ENCODE measurements at places on chromosomes 2 and 18. TPM values are rescaled to one million over a fixed set of nuclear protein-coding genes. Genes with fewer than 3 reads are reported as not detected.

DNA sequence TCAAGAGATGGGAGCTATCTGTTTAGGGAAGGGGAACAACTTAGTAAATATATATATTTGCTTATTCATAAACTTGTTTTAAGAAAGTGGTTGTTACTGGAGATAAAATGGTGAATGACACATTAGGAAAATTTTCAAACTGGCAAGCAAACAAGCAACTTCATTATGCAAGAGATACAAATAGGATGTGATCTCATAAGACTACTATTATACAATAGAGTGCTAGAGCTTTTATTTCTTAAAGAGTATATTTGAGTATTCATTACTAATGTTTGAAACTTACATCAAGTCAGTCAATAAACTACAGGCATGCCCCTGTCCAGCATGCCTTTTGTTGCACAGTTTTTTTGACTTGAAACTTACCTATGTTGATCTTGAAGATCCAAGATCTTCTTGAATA is 355.2 kb upstream of the KCNJ3 start:
- DNase-seq, result no peak

DNA sequence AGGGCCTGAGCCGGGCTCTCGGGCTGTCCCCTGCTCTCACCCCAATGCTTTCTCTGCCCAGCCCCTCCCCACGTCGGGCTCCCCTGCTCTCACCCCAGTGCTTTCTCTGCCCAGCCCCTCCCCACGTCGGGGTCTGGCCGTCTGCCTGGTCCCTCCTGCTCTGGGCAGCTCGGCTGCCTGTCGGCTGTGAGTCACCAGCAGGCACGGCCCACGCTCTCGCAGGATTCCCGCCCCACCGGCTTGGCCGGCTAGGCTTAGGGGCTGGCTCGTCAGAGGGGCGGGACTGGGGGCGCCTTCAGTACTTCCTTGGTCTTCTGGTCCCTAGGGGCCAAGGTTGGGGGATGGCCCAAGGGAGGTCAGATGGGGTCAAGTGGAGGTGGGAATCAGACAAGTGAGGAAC is 3.3 kb downstream of the BOK start:
- no peak for DNase-seq

DNA sequence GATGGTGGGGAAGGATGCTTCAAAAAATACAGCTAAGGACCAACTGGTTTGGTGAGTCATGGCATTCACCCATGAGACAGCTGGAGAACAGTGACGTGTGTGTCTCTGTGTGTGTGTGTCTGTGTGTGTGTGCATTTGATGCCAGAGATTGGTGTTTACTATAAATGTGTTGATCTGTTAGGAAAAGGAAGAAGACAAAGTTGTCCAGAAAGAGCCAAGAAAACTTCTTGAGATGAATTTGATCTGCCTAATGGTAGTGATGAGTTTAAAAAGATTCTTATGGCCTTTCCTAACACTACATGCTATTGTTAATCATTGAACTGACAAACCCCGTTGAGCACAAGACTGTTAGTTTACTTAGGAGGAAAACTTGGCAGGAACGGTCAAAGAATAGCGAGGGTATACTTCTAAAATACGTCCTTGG is 36.4 kb upstream of the IL1R1 start:
- DNase-seq, result no peak

The IL36B gene
- total RNA-seq, result not detected

DNA sequence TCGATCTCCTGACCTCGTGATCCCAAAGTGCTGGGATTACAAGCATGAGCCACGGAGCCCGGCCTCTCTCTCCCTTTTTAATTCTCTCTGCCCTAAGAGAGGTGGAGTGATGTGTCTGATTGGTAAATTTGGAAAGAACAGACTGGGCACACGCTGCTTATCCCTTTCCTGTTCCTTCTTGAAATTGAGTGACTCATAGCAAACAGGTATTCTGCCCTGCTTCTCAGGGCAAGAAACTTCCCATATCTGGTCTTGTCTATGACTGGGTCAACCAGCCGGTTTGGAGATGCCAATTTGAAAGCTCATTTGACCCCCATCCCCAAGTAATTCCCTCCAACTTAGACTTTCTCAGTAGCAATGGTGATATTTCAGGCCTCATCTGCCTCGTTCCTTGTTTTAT is 15.0 kb downstream of the LYPD1 start:
- no peak for DNase-seq

DNA sequence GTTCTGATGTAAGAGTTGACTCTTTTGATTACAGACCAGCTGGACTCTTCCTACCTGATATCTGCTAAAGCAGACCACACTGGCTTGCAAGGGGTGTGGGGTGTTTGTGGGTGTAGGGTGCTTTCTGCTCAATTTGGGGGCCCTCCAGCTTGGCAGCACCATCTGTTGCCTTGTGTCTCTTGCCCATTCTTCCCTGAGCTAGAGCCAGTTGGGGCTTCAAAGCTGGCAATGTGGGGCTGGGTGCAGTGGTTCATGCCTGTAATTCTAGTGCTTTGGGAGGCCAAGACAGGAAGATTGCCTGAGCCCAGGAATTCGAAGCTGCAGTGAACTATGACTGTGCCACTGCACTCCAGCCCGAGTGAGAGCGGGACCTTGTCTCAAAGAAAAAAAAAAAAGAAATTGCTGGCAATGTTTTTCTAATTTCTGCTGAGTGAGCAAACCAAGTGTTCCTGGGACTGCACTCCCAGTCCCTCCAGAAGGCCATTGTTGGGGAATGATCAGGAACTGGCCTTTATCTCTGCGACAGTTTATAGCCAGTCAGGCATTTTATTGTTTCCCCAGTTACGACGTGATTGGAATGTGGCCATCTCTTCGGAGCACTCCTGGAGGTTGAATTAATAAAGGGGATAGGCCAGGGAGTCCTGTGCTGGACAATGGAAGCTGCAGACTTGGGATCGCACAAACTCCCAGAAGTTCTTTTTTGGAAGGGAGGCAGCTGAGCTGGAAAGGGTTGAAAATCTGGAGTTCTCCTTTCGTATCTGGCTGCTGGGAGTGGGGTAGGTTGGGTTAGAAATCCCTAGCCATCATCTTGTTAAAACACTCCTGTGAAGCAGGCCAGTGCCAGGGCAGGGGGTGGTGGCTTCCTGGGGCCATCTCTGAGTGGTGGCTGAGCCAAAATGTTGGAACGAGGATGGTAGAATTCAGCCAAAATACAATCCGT is 57.2 kb downstream of the LIPG start:
- DNase-seq, result no peak

The EHD3 gene
- 3.2 TPM for total RNA-seq

GRCh38 chr2:200350850-200351285 is 44.4 kb downstream of the SPATS2L start:
- DNase-seq, result no peak

GRCh38 chr2:53843595-53843994 is 16.2 kb downstream of the GPR75 start:
- DNase-seq, result no peak

GRCh38 chr2:36452260-36452659 is 96.7 kb downstream of the CRIM1 start:
- DNase-seq, result no peak

DNA sequence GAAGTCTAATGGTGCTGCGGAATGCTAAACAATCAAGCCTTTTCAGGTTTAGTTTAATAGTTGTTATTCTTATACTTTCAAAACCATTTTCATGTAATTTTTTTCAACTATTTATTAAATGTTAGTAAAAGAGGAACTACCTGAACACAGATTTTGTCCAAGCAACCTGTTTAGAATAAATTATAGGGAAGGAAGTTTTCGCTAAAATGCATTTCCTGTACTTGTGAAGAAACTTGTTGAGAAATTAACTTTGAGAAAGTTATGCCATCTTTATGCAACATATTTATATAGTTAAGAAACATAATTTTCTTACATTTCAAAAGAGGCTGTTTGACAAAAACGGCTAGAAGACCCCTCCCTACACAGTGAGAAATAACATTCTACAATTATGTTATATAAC is 16.6 kb downstream of the MAP4K4 start:
- no peak for DNase-seq

- no peak for DNase-seq
These were observed 30.4 kb upstream of the FN1 start for GRCh38 chr2:215466097-215466909.

GRCh38 chr2:15383695-15384350 is 177.3 kb downstream of the NBAS start:
- no peak for DNase-seq

DNA sequence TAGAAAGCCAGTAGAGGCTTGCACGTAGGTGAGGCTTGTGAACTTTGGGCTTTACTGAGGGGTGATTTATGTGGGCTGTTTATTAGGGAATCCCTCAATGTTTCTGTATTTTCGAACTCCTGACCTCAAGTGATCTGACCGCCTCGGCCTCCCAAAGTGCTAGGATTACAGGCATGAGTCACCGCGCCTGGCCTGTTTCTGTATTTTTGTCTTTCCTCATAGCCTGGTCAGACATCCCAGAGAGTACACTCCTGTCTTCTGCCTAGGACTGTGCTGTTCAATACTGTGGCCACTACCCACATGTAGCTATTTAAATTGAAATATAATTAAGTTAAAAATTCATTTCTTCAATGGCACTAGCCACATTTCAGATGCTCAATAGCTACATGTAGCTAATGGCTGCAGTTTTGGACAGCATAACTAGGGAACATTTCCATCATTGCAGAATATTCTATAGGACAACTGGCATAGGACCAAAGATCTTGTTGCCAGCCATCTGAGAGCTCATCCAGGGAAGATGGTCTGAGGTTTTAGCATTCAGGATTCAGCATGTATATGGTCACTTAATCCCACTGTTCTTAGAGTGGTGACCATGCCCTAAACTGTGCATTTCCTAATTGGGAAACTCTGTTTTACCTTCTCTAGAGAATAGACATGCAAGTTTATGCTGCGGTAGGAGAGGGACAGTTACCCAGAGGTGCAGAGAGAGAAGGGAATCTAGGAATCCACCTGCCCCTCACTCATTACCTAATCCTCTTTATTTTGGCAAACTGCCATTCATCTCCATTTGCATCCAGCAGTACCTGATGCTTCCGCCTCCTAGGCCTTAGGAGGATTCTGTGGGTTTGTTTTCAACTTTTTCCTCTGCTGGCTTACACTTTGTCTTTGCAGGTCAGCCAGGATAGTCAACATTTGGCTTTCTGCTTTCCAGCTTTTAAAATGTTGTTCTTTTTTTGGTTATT is 64.4 kb downstream of the LCLAT1 start:
- no peak for DNase-seq

The SERPINB4 gene
- total RNA-seq, result not detected

- DNase-seq, result no peak
These were observed 33.8 kb upstream of the COPS8 start for GRCh38 chr2:237051861-237052260.

DNA sequence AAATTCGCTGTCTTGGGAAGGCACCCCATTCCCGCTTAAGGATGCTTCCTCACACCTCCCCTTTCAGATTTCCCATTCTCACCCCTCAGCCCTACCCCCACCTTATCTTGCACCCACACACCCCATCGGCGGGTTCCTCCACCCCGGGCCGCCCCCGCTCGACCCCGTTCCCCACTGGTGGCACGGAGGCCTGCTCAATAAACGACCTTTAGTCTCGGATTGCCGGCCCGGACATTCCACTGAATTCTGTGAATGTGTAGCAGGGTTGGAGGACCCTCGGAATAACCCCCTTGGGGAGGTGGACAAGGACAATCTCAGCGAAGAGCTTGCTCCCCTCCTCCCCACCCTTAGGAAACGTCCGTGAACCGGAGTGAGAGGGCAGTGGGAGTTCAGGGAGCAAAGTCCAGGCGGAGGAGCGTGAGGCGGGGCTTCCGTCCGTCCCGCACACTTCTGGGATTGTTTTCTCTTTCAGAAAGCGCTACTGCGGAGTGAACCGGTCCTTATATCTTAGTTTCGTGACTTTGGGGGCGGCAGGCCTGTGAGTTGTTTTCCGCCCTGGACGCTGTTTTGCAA is 2.8 kb upstream of the LBX2 start:
- no peak for DNase-seq

The TET3 gene
- total RNA-seq, result 30.5 TPM

- no peak for DNase-seq
These were observed 89.9 kb upstream of the PELI1 start for GRCh38 chr2:64234150-64234549.

The HOXD13 gene
- total RNA-seq, result not detected

DNA sequence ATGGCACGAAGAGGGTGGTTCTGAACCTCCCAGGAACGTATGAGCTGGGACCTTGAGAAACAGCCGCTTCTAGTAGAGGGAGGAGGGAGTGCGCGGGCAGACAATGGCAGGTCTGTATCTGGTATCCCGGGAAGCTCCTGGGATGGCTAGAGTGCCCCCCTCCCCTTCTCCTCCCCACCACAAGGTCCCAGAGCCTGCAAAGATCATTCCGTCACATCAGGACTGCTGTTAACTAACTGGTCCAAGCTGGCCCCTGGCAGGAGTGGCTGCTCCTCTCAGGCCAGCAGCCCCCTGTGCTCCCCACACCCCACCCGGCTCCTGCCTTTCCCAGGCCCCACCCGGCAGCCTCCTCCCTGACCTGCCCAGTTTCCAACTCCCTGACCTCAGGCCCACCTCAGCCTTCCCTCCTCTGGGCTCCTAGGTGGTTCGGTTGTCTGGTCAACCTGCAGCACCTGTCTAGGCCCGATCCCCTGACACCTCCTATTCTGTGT is 75.0 kb downstream of the TPO start:
- DNase-seq, result no peak

- DNase-seq, result no peak
These were observed 3.3 kb downstream of the SLC9A2 start for GRCh38 chr2:102622646-102623045.

The UBR3 gene
- 43.3 TPM for total RNA-seq

- no peak for DNase-seq
These were observed 54.9 kb downstream of the VRK2 start for GRCh38 chr2:58101500-58101899.

DNA sequence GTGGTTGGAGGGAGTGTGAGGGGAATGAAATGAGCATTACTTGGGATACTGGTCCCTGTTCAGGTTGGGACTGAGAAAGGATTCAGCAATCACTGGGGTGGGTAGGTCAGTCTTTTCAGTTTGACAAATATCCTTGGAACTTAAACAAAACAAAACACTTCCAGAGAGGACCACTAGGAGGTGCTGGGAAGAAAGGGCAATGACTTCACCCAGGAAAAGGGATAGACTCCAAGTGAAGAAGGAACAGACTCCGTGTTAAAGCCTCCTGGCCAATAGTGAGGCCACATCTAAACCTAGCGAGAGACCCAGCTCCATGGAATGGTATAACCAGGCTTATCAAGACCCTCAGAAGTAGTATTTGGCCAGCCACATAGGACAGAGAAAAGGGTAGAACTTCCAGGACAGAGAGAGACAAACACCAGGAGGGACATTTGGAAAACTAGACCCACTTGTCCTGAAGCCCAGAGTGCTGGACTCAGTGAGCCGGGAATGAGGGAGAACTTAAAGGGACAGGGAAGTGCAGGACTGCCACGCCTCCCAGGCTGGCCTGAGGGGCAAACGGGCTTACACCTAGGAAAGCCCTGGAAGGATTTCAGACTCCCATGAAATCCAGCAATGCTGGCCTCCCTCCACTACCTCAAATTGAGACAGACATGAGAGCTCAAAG is 19.6 kb upstream of the KCNG3 start:
- DNase-seq, result no peak

The NAT8 gene
- not detected for total RNA-seq

The REG3G gene
- total RNA-seq, result not detected

DNA sequence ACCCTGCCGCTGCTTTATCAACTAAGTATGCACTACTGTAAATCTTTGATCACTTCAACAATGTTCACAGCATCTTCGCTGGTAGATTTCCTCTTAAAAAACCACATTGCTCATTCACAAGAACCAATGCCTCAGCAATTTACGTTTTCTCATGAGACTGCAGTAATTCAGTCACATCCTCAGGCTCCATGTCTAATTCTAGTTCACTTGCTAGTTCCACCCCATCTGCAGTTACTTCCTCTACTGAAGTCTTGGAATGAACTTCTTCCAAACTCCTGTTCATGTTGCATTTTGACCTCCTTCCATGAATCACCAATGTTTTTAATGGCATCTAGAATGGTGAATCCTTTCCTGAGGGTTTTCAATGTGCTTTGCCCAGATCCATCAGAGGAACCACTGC is 35.8 kb downstream of the PRELID3A start:
- no peak for DNase-seq

Measured in naive thymus-derived CD8-positive, alpha-beta T cell (primary cell).